Panc1 (cell line): ENCODE measurements at places on chromosomes 12 and 14.

DNA sequence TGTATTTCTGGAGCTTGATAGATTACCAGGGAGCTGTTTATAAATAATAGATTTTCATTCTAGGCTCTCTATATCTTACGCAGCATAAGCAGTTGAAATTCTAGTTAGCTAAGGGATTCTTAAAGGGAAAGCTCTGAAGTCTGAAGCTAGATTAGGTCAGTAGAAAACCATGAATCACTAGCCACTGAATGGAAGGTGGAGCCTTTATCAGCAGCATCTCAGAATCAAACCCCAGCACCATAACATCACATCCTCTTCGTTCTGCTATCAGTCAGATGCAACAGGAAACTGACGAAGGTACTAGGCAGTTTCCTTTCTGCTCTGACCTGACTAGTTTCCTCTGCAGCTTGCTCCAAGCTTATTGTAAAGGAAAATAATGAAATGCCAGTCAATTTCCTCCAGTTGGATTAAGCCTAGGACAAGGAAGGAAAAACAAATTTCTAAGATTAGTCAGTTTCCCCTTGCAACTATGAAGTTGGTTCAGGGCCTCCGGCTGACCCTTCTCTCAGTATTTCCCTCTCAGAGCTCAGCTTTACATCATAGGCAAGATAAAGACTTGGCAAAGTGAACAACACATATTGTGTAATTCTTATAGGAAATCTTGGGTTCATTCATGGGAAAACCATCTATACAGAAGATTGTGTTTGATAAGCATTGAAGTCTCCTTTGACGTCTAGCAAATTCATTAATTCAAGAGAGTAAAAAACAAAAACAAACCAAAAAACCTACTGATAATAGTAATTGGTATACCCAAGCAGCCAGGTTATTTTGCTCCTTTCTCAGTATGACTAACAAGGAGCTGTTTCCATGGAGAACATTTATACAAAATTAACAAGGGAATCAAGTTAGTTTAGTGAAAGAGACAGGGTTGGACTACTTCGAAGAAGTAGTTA lies 43.4 kb upstream of the CFAP54 start:
- no peak for DNase-seq

DNA sequence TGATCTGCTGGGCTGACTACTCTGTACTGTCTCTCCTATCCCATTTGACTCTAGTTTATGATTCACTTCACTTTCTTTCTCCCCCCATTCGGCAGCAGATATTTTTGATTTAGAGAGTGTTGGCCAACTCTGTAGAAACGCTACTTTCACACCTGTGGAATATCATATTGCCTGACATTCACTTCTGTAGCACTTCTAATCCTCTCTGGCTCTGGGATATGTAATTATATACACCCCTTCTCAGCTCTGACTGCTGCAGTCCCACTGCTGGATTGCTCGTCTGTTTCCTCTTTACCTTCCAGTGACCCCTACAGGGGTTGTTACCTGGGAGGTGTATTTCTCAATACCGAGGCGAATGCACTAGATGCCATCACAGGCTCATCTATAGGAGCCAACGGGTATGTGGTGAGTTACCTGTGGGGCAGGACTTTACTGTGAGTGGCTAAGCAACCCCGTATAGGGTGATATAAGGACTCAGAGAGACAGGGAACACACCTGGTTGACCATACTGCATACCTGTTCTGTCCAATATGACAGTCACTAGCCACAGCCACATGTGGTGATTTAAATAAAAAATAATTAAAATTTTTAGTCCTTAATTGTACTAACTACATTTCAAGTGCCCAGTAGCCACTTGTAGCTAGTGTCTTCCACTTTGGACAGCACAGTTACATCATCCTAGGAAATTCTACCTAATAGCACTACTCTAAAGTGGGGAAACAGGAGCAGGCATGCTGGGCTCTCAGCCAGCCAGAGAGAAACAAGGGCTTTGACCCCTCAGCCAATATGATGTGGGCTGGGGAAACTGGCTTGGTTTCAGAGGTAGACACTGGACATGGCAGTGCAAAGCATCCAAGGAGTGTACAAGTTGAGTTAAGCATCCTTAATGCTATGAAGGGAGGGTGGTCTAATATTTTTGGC lies 95.0 kb downstream of the C12orf75 start:
- DNase-seq = no peak

DNA sequence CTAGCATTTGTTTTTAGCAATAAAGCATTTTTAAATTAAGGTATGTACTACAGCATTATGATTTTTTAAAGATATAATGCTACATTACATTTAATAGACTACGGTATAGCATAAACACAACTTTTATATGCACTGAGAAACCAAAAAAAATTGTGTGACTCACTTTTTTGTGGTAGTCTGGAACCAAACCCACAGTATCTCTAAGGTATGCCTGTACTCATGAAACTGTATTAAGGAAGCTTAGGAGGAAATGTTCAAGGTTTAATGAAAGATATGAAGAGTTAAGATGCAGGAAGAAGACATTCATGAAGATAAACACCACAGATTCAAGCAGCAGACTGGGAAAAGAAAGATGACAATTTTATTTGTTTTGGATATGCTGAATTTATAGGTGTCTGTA lies 51.7 kb downstream of the PPP1R12A start:
- no peak for DNase-seq

DNA sequence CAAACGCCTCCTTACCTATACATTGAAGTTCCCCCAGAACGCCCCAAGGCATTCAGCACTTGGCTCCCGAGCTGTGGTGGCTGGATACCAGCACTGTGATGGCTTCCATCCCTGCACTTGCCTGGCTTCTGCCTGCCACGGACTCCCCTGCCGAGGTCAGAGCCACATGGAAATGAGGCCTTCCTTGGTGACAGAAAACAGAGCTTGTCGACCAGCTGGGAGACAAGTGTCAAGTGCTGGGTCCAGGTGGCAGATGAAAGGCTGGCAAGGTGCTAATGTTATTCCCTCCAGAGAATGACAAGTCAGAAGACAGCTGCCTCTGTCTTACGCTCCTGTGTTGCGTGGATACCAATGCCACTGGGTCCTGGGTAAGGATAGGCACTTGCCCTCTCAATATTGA lies 26.2 kb upstream of the GNG2 start:
- no peak for DNase-seq

- no peak for DNase-seq
Observed at GRCh38 chr12:558580-558979, 98.8 kb downstream of the B4GALNT3 start.

DNA sequence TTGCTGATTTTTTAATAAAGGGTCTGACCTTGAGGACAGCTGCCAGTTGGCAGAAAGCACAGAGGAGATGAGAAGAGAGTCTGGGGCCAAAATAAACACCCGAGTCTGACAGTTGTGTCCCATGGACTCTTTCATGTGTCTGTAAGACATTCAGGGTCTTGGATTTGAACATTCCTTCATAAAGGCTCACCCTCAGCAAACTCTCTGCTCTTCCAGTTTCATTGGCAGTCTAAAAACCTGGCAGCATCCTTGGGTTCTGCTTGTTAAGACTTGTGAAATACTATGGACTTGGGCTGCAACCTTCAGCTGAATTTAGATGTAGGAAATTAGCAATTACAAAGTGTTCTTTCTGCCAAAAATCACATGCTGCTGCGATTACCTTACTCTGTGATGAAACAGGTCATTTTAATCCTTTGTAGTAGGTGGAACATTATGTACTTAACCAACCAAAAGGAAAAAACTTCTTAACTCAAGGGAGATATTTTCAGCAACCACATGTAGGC lies 32.0 kb upstream of the LMNTD1 start:
- no peak for DNase-seq

DNA sequence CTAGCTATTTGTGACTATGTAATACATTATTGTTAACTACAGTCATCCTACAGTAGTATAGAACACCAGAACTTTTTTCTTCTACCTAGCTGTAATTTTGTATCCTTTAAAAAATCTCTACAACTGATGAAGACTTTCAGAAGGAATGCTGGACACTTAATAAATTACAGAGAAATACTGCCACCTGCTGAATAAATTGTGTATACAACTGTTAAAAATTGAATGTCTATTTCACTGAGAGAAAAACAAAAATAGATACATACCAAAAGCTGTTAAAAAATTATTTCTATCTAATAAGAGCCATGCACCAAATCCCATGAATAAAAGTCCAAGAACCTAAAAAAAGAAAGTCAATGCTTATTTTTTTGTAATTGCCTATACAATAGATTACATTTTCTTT lies 6.6 kb downstream of the TSPAN19 start:
- DNase-seq = no peak

DNA sequence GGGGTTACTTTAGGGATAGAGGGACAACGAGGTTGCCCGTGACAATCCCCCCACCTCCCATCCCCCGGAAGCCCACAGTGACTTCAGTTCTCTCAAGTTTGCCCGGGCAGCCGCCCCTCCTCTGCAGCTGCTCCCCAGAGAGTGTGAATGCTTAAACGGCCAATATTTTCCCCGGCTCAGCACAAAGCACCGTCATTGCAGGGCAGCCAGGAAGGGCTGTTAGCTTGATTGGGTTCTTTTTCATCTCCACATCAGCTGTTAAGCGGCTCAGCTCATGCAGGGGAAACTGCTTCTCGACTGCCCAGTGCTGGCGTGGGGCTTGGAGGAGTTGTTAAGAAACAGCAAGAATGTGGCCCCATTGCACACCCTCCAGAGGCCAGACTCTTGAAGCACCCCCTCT lies 120.5 kb upstream of the NCOR2 start:
- no peak for DNase-seq

GRCh38 chr14:32330351-32331111 lies 1.4 kb downstream of the AKAP6 start:
- no peak for DNase-seq

- DNase-seq = no peak
Observed at GRCh38 chr12:89117448-89118034, 234.8 kb downstream of the DUSP6 start.

DNA sequence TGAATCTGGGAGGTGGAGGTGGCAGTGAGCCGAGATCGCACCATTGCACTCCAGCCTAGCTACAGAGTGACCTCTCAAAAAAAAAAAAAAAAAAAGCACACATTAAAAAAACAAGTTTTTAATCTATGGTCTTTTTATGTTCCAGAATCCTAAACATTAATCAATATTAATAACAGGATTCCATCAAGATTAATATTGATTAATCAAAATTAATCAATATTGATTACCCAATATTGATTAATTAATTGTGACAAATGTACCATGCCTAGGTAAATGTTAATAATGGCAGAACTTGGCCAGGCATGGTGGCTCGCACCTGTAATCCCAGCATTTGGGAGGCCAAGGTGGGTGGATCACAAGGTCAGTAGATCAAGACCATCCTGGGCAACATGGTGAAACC lies 7.9 kb upstream of the NANOG start:
- no peak for DNase-seq

DNA sequence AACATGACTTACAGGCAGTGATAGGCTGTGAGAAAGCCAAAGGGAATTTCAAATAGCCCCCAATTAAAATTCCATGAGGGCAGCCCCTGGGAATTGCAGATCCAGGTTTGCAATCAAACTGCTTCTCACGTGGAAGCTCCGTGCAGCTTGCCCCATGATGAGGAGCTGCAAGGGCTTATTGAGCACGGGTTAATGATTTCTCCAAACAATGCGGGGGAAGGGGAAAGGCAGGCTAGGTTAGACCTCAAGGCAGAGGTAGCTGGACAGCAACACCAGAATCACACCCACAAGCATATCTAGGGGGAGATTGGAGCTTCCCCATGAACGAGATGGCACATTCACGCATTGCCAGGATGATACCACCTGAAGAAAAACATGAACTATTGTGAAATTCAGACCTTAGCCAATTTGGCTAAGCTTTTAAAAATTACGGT lies 5.0 kb upstream of the DUSP6 start:
- no peak for DNase-seq

GRCh38 chr12:14959126-14959440 lies 2.3 kb downstream of the ARHGDIB start:
- DNase-seq = no peak

DNA sequence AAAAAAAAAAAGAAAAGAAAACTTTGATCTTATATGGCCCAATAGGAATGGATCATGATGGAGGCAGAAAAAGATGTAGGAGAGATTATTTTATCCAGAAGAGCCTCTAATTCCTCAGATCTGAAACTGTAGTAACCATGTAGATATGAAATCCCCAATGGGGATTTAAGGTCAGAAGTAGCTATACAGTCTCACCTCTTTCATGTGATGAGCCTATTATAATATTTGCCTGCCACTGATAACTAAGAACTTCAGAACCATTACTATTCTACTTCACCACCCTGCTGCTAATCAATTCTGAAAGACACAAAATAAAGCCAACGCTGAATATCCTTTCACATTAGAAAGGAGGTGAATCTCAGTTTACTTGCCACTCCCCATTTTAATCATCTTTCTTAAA lies 29.3 kb downstream of the BAZ1A start:
- no peak for DNase-seq

GRCh38 chr12:41467591-41468325 lies 279.6 kb downstream of the PDZRN4 start:
- no peak for DNase-seq

DNA sequence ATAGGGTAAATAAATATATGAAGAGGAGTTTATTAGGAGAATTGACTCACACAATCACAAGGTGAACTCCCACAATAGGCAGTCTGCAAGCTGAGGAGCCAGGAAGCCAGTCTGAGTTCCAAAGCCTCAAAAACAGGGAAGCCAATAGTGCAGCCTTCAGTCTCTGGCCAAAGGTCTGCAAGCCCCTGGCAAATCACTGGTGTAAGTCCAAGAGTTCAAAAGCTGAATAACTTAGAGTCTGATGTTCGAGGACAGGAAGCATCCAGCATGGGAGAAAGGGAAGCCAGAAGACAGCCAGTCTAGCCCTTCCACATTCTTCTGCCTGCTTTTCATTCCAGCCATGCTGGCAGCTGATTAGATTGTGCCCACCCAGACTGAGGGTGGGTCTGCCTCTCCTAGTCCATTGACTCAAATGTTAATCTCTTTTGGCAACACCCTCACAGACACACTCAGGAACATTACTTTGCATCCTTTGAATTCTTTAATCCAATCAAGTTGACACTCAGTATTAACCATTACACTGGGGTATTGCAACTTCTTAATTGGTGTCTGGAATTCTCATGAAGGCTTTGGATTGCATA lies 736.5 kb upstream of the LMO3 start:
- DNase-seq = no peak

- DNase-seq = no peak
Observed at GRCh38 chr14:95038521-95039250, 118.6 kb downstream of the DICER1 start.

DNA sequence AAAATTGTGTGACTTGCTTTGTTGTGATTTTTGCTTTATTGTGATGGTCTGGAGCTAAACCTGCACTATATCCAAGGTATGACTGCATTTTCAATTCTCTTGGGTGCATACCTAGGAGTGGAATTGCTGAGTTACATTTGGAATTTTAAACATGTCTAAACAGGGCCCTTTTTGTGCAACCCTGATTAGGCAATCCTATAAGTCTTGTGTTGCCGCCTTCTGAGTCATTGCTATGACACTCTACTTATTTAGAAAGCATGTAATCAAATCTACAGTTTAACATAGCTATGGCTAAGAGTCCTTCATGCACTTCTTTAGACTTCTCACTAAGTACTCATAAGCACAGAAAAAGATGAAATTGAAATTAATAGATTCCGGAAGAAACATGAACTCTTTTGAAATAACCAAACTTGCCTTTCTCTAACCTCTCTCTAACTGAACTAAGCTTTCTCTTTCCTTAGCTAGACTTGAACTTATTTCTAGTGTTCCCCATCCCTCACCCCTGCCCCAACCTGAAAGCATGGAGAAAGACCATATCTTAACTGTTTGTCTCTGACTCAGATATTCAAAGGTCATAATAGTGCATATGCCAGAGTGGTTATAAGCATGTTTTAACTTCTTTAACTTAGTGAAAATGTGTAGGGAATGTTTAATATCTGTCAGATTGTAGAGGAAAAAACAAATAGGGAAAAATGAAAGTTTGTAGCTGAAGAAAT lies 203.0 kb downstream of the SNAPC1 start:
- DNase-seq = no peak
